ENCODE measurements at places on chromosomes 12 and 14.

DNA sequence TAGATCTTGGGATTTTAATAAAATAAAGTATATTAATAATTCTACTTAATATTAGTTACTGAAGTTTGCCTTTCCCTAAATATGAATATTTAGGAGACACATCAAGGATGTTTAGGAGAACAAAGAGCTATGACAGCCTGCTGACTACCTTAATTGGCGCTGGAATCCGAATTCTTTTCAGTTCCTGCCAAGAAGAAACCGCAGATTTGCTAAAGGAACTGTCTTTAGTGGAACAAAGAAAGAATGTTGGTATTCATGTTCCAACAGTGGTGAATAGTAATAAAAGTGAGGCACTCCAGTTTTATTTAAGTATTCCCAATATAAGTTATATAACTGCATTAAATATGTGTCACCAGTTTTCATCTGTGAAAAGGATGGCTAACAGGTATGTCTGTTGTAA lies 54.5 kb downstream of the MIS18BP1 start:
- no peak for DNase-seq

- no peak for DNase-seq
Observed at GRCh38 chr12:70752327-70752726, 115.1 kb upstream of the PTPRB start.

GRCh38 chr14:77593501-77593961 lies 22.9 kb downstream of the SPTLC2 start:
- no peak for DNase-seq

DNA sequence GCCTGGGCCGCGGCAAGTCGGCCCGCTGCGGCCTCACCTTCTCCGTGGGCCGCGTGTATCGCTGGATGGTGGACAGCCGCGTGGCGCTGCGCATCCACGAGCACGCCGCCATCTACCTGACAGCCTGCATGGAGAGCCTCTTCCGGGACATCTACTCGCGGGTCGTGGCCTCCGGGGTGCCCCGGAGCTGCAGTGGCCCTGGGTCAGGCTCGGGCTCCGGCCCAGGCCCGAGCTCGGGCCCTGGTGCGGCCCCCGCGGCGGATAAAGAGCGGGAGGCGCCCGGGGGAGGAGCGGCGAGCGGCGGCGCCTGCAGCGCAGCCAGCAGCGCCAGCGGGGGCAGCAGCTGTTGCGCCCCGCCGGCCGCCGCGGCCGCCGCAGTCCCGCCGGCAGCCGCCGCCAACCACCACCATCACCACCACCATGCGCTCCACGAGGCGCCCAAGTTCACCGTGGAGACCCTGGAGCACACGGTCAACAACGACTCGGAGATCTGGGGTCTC lies 226.2 kb upstream of the CRY1 start:
- DNase-seq: peak; percentile 23

All from activated CD4-positive, alpha-beta T cell treated with anti-CD3 and anti-CD28 coated beads for 4 hours (primary cell).